ENCODE measurements at places on chromosomes 2 and 18. TPM values are rescaled to one million over a fixed set of nuclear protein-coding genes. Genes with fewer than 3 reads are reported as not detected.

The MAP3K19 gene
- total RNA-seq: 0.41 TPM

The EGR4 gene
- not detected for total RNA-seq

The RNF149 gene
- 45.2 TPM for total RNA-seq

The CNDP1 gene
- under 0.01 TPM for total RNA-seq

The UBE2F gene
- total RNA-seq: 27.7 TPM

The SERPINB5 gene
- under 0.01 TPM for total RNA-seq

The ARHGAP15 gene
- 19.2 TPM for total RNA-seq

The ANKRD30BL gene
- 12.6 TPM for total RNA-seq

The GKN1 gene
- not detected for total RNA-seq

The HOXD11 gene
- not detected for total RNA-seq

The EML6 gene
- total RNA-seq: 5.3 TPM

The REG3G gene
- total RNA-seq: not detected

The DSG1 gene
- under 0.01 TPM for total RNA-seq

The CCDC138 gene
- total RNA-seq: 51.8 TPM

The GREB1 gene
- 3.7 TPM for total RNA-seq

GRCh38 chr2:208489687-208490086 is 83.1 kb downstream of the PTH2R start:
- no peak for DNase-seq

- no peak for DNase-seq
These were observed 12.2 kb downstream of the KANSL3 start for GRCh38 chr2:96625571-96626552.

GRCh38 chr18:43735570-43735969 is 458.3 kb upstream of the SYT4 start:
- DNase-seq: no peak

GRCh38 chr2:48527226-48527885 is 2.6 kb upstream of the STON1 start:
- DNase-seq: no peak

GRCh38 chr2:39479696-39480095 is 42.6 kb upstream of the MAP4K3 start:
- DNase-seq: no peak

GRCh38 chr2:118048401-118048800 is 34.5 kb upstream of the CCDC93 start:
- DNase-seq: no peak

- no peak for DNase-seq
These were observed 148.8 kb downstream of the MBD2 start for GRCh38 chr18:54075689-54076088.

DNA sequence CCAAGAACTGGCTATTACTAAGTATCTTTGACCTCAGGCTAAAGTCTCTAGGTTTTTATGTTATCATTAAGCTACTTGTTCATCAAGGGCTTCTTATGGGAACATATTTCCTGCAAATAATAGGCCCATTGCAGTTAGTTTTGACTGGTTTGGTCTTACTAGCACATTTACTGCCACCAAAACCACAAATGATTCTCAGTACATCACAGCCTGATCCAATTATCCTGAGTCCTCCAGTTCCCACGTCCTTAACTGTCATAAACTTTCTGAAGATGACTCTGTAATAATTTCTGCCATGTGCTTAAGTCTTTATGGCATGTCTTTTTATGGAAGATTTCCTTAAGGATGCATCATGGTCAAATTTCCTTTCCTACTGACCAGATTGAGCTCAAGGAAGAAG is 123.3 kb upstream of the TANK start:
- no peak for DNase-seq

DNA sequence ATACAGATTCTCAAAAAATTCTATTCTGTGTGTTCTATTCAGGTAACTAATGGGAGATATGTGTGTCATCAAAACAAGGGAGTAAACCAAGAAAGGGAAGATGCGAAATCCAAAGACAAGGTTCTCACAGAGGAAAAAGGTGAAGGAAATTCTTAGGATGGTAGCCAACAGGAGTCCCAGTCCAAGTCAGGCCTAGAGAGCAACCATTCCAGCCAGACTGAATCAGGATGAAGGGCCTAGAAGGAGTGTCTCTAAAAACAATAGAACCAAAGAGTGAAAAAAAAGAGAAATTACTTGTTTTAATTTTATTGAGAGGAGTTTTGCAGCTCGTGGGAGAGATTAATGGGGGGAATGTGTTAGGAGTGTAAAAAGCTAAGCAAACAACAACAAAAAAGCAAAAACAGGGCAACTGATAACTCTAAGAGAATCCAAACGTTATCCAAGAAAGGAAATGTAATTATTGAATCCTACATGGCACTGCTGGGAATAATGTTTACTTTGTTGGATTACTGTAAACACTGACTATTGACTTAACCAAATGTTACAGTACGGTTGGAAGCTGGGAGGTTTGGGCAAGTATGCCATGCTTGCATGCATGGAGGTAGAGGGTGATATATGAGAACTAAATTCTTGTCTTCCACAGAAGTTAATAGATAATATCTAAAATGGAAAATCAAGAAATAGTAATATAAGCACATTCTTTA is 12.3 kb downstream of the MAP3K20 start:
- DNase-seq: no peak

GRCh38 chr18:6057604-6058003 is 162.3 kb upstream of the TMEM200C start:
- DNase-seq: no peak

DNA sequence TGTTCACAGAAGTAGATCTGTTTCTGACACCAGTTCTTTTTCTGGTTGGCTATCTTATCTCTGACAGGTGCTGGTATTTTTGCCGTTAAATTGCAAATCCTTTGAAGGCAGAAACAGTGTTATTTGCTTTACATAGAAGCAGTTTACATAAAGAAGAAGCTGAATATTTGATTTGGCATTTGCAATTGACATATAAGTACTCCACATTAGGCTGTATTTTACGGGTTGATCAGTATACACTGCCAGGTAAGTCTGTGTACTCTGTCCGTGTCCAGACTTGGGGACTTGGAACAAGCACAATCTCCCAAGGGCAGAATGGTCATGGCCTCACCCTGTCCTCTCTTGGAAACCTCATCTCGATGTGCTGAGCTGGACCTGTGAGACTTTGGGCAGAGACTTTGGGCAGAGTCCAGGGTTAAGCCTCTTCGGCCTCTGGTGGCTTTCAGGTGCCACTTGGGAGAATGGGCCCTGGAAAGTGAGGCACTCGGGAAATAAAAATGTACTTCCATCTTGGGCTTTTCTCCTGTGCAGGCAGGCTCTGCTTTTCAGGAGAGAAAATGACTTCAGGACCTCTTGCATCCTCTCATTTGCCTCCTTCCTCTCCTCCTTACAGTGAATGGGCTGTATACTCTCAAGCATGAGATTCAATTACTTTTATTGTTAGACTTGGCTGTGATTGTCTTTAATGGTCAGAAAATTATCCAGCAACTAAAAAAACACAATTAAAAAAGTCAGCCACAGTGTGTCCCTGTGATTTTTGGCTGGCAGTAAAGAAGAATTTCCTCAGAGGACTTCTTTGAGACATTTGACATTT is 108.5 kb downstream of the RAPGEF4 start:
- DNase-seq: no peak

DNA sequence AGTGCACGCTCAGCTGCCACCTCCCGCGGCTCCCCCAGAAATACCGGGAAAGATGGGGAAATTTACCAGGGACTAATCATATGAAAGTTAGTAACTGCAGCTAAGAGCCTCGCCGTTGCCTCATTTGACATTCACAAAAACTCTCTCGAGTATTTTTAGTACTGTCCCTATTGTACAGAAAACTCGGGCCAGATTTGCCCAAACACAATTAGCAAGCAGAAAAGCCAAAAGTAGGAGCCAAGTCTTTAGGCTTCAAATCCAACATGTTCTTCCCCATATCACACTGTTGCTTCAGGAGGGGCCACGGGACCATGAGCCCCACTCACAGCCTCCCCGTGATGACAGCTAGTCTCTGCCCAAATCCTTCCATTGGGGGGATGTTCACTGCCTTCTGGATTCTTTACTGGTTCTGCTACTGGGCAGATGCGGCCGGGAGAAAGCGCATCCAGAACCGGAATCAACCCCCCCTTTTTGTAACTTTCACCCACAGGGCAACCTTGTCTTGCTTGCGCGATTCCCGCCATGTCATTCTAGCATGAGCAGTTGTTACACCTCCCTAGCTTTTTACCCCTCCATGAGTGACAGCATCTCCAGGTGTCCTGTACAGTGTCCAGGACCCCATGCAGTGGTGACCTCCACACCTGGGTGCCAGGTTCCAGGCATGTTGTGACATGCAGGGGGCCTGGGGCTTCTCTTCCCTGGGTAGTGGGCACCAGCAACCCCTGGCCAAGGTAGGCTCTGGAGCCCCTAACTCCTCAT is 35.2 kb downstream of the CENPO start:
- no peak for DNase-seq

GRCh38 chr2:152539424-152539823 is 177.8 kb downstream of the PRPF40A start:
- DNase-seq: no peak

GRCh38 chr2:12490641-12491040 is 226.1 kb upstream of the TRIB2 start:
- DNase-seq: no peak

DNA sequence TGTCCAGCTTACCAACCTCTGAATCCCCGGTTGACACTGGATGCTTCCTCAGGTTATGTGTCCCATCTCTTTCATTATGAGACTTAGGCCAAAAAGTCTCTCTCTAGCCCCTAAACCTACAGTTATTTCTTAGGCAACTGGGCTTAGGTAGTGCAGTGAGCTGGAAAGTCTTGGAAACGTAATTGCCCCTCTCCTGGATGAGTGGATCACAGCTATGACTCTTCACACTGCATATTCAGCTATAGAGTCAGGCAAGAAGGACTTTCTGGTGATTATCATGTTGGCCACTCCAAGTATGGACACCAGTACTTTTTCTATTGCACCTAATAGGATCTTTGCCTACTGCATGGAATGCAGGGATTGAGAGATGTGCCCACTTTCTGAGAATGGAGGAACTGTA is 458.3 kb upstream of the CELF4 start:
- DNase-seq: no peak

GRCh38 chr18:68104036-68104435 is 587.5 kb upstream of the DSEL start:
- DNase-seq: no peak

GRCh38 chr18:22322243-22322691 is 95.4 kb downstream of the CTAGE1 start:
- no peak for DNase-seq

GRCh38 chr2:177474301-177474700 is 81.7 kb downstream of the AGPS start:
- no peak for DNase-seq

- DNase-seq: no peak
These were observed 61.6 kb upstream of the RAB27B start for GRCh38 chr18:54766634-54767033.

- DNase-seq: peak; percentile 89
These were observed at the start of gene TMEFF2 for GRCh38 chr2:192194866-192195547. TSS of gene TMEFF2 (minus strand) at chr2:192194933. CDS start at chr2:192194524, 409 bp downstream.

- peak; percentile 48 for DNase-seq
These were observed 807 bp downstream of the PELI1 start for GRCh38 chr2:64143169-64144056.

DNA sequence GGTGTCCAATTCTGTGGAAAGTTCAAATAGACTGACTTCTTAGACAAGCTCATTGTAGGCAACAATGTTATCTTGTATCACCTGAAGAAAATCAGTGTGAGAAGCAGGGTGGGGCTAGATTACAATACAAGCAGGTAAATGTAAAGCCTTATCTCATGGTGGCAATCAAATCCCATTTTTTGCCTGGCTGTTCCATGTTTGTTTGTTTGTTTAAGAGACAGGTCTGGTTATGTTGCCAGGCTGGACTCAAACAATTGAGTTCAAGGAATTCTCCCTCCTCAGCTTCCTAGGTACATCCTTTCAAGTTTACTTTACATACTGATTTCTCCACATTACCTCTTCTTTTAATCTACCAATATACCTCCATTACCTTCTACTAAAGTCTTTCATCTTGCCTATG is 464.6 kb downstream of the LRP1B start:
- no peak for DNase-seq

DNA sequence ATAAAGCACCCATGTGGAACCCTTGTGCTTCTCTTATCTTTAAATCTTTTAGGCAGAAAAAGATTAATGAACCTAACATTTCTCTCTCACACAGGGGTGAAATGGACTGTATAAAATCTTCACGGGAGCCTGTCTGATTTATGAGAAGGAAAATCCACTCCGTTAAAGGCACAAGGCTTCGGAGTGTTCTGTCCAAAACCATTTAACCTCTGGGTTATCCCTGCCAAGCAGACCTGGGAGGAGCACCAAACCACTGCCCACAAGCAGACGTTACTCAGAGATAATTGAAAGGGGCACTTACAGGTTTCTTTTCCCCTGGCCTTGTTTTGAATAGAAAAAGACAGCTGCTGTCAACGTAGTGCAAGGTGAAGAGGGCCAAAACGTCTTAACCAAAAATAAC is 184.4 kb upstream of the DOK6 start:
- DNase-seq: no peak

GRCh38 chr2:6877402-6878304 is at the start of gene RSAD2:
TSS of gene RSAD2 (plus strand) at chr2:6877777. CDS start at chr2:6877801, 24 bp downstream.
- DNase-seq: no peak

DNA sequence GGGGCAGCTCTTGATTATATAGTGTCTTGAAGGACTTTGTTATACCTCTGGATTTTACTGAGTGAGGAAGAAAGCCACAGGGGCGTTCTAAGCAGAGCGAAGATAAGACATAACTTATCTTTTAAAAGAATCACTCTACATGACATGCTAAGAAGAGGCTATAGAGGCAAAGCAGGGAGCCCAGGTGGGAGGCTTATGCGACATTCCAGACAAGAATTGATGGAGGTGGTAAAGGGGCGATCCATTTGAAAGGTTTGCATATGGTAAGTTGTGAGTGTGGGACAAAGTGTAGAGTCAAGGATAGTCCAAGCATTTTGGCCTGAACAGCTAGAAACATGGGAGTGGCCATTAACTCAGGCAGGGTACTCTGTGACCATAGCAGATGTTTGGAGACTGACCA is 49.8 kb downstream of the LYPD6 start:
- no peak for DNase-seq

GRCh38 chr2:233831861-233832260 is 22.5 kb downstream of the HJURP start:
- no peak for DNase-seq

GRCh38 chr2:41966431-41966893 is 81.4 kb upstream of the PKDCC start:
- peak; percentile 33 for DNase-seq

- no peak for DNase-seq
These were observed 51.6 kb downstream of the WDSUB1 start for GRCh38 chr2:159234868-159235267.

GRCh38 chr18:26034850-26035497 is 55.4 kb downstream of the SS18 start:
- DNase-seq: no peak

All from frontal cortex (tissue), 4 donors.